ENCODE measurements at places on chromosomes 4 and X.

- no peak overlapping the region for H3K4me3 ChIP-seq
- no peak for DNase-seq
- peak overlapping the region; percentile 30 for H3K27ac ChIP-seq
- H3K4me1 ChIP-seq, result peaks cover 12% of the 10 kb centered on the region
Measured at GRCh38 chrX:2263203-2263602, 237.6 kb downstream of the DHRSX start.

DNA sequence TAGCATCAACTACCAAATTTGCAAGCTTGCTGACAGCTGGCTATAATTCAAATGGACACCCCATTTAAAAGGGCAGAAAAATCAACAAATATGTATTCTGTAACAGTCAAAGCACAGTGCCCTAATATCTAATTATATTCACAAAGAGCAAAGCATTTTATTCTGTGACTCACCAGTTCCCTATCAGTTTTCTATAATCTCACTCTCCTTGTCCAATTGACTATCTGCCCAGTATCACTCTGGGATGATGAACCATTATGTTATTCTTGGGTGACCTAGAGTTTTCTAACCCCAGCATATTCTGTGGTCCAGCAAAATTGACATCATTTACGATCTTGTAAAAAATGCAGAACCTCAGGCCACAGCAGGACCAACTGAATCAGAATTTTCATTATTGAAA lies 82.0 kb upstream of the FREM3 start:
- no peak overlapping the region for H3K27ac ChIP-seq
- no peak overlapping the region for H3K4me3 ChIP-seq
- no peaks in the 10 kb centered on the region for H3K27me3 ChIP-seq
- no peaks in the 10 kb centered on the region for H3K4me1 ChIP-seq
- H3K36me3 ChIP-seq, result peaks cover 4% of the 10 kb centered on the region

- H3K4me1 ChIP-seq, result no peaks in the 10 kb centered on the region
- no peak for DNase-seq
- no peak overlapping the region for H3K4me3 ChIP-seq
- no peaks in the 10 kb centered on the region for H3K27me3 ChIP-seq
- no peaks in the 10 kb centered on the region for H3K36me3 ChIP-seq
Measured at GRCh38 chr4:152187693-152188092, 348.2 kb downstream of the FBXW7 start.

DNA sequence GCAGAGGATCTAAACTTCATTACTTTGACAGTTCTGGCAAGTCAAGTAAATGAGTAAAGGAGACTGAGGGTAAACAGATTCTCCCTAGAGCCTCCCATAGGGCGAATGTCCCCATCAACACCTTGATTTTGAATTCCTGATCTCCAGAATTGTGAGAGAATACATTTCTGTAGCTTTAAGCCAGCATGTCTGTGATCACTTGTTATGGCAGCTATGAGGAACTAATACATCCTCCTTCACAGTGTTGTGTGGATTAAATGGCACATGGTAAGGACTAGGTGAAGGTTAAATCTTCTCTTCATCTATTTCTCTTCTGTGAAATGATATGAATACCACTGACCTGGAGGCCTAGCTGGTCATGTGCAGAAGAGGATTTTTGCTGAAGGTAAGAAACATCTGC lies 137.3 kb downstream of the CPEB2 start:
- H3K27ac ChIP-seq, result no peak overlapping the region
- peaks cover 4% of the 10 kb centered on the region for H3K27me3 ChIP-seq
- DNase-seq, result no peak
- H3K36me3 ChIP-seq, result no peaks in the 10 kb centered on the region

DNA sequence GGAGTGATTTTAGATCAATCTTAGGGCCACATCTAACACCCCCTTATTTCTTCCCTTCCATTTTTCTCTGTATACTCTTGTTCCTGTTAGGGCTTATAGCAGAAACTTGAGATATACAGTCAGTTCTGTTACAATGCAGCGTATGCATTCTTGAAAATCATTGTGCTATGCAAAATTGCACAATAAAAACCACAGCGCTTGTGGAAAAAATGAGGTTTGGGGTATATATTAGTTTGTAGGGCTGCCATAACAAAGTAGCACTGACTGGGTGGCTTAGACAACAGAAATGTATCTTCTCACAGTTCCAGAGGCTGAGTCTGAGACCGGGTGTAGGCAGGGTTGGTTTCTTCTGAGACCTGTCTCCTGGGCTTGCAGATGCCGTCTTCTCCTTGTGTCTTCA lies 59.0 kb downstream of the WWC2 start:
- H3K27ac ChIP-seq, result no peak overlapping the region
- no peaks in the 10 kb centered on the region for H3K4me1 ChIP-seq
- H3K4me3 ChIP-seq, result no peak overlapping the region
- DNase-seq, result no peak
- no peaks in the 10 kb centered on the region for H3K36me3 ChIP-seq
